WTC11 (cell line): ENCODE measurements at places on chromosomes 1 and 21.

- no peak for DNase-seq
Observed at GRCh38 chr21:45022736-45023135, 51.6 kb upstream of the ADARB1 start.

DNA sequence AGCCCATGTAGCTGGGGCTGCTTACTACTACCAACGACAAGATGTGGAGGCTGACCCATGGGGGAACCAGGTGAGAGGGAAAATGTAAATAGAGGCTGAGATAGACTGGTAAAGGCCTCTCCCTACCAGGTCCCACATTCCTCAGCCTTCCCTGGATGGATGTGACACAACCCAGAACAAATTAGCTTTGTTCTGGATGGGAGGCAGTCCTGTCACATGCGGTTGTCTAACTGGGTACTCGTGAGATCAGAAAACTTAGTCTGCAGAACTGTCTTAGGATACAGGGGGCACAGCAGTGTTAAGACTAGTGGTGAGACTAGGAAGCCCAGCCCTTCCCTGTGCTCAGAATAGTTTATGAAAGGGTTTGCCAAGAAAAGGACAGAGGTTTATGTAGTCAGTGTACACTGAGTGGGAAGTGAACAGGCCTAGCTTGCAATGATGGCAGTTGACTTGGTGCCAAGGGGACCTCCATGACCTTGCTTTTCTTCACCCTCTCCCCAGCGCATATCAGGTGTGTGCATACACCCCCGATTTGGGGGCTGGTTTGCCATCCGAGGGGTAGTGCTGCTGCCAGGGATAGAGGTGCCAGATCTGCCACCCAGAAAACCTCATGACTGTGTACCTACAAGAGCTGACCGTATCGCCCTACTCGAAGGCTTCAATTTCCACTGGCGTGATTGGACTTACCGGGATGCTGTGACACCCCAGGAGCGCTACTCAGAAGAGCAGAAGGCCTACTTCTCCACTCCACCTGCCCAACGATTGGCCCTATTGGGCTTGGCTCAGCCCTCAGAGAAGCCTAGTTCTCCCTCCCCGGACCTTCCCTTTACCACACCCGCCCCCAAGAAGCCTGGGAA, 8.4 kb downstream of the MMACHC start:
- no peak for DNase-seq

DNA sequence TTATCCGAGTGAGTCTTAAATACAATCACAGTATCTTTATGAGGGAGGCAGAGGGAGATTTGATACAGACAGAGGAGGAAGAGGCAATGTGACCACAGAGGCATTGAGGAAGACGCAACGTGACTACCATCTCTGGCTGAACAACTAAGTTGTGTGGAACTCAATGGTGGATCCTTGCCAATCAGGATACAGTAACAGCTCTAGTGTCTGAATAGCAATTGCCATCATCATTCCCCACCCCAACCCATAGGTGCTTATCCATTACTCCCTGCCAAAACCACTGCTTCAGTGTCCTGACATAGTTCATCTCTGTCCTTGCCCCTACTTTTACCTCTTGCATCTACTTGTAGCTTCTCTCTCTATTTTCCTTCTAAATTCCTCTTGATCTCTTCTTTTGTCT, 20.5 kb upstream of the RHBDL2 start:
- no peak for DNase-seq

GRCh38 chr1:58155418-58156123, 391.0 kb downstream of the OMA1 start:
- DNase-seq = peak; percentile 68

DNA sequence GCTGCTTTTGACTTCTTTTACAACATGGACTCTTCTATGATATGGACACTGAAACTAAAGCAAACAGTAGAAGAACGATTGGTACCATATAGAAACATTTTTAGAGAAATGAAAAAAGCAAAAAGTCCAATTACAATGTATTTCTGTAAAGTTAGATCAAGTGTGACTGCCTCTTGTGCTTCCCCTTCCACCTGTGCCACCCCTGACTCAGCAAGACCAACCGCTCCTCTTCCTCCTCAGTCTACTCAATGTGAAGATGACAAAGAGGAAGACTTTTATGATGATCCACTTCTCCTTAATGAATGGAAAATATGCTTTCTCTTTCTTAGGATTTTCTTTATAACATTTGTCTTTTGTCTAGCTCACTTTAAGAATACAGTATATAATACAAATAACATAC, 66.9 kb downstream of the PHTF1 start:
- DNase-seq = no peak

GRCh38 chr1:37010011-37010410, 24.3 kb downstream of the GRIK3 start:
- DNase-seq = no peak
